ENCODE measurements at places on chromosomes 7 and 10.

DNA sequence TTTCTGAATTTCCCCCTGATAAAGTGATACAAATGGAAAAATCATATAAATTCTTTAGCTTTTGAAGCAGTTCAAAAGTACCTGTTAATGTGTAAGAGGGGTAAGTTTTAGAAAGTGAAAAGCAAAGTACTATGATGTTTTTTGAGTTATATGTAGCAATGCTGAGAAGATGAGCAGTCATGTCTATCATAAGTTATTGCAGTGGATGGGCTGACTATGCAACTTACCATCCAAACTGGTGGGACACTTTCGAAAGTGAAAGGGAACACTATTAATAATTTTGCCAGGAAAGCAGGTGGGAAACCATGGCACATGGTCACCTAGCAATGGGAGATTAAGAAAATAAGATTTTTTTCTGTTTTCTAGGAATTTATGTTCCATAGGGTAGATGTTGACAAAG is 4.1 kb downstream of the MINPP1 start:
- no peak for DNase-seq

DNA sequence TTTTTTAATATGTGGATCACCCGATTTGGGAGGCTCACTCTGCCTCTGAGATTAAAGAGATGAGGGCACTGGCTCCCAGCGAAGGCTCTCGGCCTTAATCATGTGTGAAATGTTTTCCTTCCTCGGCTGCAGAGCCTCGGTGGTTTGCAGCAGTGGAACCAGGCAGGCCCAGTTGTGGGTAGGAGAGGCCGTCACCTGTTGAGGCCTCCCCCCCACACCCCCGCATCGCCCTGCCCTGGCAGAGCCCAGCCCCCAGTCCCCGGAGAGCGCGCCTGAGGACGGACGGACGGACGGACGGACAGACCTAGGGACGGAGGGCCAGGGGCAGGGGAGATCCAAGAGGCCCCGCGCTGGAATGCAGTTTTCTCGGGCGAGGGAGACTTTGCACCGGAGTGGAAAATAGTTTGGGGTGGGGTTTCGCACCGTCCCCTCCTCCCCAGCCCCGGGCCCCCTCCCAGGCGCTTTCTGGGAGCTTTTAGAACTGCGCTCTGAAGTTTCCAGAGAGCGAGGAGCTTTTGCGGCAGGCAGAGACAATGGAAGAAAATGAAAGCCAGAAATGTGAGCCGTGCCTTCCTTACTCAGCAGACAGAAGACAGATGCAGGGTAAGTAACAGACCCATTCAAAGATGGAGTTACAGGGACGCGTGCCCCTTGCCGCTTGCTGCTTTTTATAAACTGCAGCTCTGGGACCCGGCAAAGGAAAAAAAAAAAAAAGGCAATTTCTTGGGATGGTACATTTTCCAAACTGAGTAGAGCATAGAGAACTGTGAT is at the start of gene KIAA1217:
Gene KIAA1217 (plus strand): TSS at position 478 of the 771 bp plus-strand sequence. CDS start 56 bp downstream, at position 534.
- peak; percentile 56 for DNase-seq

DNA sequence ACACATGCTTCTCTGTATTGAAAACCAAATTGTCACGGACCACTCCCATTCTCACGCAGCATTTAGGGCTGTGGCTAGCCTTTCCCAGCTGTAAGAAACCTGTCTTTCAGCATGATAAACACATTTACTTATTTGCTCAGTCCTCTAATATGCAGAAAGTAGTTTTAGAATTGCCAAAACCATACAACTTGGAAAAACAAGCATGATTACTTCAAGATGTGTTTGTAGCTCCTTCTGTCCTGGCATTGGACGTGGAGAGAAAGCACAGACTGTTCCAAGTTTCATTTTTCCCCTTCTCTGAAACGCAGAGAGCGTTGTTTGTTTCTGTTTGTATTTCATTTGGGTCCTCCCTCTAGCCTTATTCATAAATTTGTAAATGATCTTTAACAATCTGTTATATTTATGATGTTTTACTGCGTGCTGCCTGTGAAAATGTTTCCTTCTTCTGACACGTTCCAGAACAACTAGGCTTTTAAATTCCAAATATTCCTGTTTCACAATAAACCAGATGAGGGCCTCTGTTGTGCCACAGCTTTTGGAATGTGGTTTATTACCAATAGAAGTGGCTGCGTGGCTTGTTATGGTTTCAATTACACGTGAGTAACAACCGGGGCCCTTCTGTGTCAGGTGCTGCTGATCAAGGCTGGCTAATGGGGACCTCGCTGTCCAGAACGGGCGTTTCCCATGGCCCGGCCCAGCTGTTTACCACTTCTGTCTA is 26.1 kb downstream of the MNX1 start:
- peak; percentile 70 for DNase-seq

GRCh38 chr10:127145173-127145572 is 51.2 kb downstream of the INSYN2A start:
- DNase-seq, result peak; percentile 55

DNA sequence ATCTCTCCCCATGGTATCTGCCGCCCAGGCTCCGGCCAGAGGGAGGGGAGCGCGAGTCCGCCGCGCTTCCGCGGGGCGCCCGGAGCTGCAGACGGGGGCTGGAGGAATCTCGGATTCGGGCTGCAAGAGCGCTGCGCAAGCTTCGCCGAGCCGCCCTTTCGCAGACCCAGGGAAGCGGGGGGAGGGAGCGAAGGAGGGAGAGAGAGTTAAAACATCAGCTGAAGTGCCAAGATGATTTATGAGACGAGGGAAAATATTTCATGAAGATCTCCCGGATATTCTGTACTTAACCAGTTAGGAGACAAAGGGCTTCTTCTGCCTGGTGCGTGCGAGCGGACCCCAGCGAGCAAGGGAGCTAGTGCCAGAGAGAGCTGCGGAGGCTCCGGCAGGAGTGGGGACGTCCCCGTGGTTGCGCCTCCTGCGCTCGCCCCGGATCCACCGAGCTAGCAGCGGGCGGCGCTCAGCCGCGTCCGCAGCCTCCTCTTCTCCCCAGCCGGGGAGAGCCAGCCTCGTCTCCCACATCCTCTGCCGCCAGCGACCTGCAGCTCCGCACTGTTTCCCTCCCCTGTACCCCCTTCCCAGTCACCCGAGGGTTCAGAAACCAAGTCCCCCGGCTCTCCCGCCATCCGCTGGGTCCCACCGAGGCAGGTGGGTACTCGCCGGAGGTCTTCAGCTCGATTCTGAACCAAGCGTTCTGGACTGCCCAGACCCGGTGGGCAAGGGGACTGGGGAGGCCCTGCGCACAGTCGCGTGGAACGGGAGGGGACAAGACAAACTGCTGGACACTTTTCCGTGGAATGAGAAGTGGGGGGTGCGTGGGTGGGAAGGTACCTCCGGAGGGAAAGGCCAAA is 1.0 kb upstream of the PAX2 start:
- DNase-seq, result no peak

DNA sequence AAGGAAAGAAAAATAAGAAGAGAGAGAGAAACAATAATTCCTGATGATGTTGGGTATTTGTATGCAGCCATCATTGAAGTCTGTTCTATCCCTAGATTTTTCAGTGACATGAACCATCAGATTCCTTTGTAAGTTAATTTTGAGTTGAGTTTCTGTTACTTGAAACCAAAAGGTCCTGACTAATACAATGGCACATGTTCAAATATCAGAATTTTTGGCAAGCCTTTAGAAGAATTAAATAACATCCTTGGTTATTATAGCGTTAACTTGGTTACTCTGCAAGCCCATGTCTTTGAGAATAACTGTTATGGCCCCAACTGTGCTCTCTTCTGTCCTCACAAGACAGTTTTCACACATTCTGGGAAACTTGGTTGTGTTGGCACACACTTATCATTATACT is 66.5 kb downstream of the SYPL1 start:
- peak; percentile 73 for DNase-seq

DNA sequence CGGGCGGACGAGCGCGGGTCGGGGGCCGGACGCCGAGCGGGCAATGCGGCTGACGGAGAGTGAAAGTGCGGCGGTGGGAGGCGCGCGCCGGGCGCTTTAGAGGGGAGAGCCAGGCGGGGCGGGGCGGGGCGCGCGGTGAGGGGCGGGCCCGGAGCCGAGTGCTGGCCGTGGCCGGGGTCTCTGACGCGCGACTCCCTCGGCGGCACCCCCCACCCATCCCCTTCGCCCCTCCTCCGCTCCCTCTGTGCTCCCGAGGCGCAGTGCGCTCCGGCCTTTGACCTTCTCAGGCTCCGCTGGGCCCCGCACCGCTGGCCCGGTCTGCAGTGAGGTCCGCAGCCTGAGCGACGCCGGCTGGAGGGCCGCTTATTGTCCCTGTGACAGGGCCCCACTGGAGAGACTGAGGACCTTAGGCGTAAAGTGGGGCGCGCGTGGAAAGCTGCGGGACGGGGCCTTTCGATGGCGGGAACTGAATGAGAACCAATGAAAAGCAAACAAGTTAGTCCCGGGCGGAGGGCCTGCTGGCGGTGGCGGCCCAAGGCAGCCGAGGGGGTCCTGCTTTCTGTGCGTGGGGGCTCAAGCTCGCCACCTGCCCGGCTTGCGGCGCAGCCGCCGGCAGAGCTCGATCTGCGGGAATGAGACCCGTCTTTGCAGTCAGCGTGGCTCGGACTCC is at the start of gene CXCL12:
Gene CXCL12 (minus strand): TSS at position 72 of the 670 bp plus-strand sequence. CDS start 92 bp downstream, outside the sequence.
- peak; percentile 24 for DNase-seq

- no peak for DNase-seq
Observed at GRCh38 chr7:123601530-123601929, at the start of gene ASB15. Gene ASB15 (plus strand): TSS chr7:123601821. CDS start chr7:123614503, 12,682 bp downstream.

- DNase-seq, result no peak
Observed at GRCh38 chr7:46357290-46357689, 436.2 kb upstream of the IGFBP3 start.

DNA sequence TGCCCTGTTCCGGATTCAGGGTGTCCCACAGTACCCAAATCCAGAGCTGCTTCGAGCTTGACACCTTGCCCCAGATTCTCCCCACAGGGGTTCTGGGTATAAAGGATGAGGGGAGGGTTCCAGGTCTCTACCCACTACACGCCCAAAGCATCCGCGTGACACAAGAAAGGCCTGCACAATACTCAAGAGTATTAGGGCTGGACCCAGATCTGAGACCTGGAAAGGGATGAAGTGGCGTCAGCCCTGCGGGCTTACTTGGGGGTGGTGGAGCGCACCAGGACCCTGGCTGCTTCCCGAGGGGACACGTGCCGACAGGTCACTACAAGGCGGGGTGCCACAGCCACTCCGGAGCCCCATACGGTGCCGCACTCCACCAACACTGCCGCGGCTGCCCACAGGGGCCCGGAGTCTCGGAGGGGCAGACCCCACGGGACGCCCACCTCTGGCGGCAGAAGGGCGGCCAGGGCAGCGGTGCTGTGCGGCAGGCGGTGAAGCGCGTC is 1.3 kb downstream of the TYSND1 start:
- peak; percentile 24 for DNase-seq

DNA sequence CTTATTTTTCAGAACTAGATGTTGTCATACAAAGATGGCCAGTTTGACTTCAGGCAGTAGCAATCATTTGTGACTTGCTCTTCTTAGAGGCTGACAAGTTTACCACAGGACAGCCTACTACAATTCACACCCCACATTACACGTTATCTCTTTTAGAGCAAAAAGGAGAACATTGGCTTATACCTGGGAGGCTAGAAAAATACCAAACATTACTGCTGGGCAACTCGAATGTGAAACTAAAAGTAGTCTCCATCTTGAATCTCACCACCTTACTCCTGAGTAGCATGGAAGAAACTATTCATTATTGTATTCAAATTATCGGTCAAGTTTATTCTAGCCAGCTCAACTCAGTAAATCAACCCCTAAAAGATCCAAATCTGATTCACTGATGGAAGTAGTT is 90.7 kb upstream of the TMEM26 start:
- no peak for DNase-seq

GRCh38 chr7:133794479-133794878 is 332.7 kb upstream of the LRGUK start:
- no peak for DNase-seq

Data from fibroblast of the aortic adventitia (primary cell).